Brain (organoid and tissue), 16 donors: ENCODE measurements at places on chromosomes 4 and X.
A peak's percentile ranks its signal among the peaks of the same experiment; 100 is the strongest.

DNA sequence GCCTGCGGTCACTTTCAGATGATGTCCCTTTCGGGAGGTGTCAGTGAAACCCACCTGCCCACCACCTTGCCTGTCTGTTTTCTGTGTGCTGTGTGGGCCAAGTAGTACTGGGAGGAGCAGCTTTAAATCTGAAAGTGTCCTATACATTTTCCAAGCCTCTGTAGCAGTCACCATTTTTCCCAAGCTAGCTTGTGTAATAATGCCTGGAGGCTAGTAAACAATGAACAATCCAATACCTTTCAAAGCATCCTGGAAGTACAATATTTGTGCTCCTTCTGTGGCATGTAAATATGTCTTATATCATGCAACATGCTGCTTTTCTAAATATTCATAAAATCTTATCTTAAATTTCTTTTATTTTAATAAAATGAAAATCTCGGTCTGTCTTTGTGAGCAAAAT is 111.6 kb upstream of the C1GALT1C1 start:
- DNase-seq, result no peak

- DNase-seq, result no peak
These were observed 224.2 kb upstream of the ANXA10 start for GRCh38 chr4:167868163-167868562.

- no peak for DNase-seq
These were observed 18.4 kb upstream of the AFF1 start for GRCh38 chr4:86916392-86916791.

- DNase-seq, result peak; percentile 4
These were observed 48.3 kb upstream of the HPGDS start for GRCh38 chr4:94390804-94391410.

DNA sequence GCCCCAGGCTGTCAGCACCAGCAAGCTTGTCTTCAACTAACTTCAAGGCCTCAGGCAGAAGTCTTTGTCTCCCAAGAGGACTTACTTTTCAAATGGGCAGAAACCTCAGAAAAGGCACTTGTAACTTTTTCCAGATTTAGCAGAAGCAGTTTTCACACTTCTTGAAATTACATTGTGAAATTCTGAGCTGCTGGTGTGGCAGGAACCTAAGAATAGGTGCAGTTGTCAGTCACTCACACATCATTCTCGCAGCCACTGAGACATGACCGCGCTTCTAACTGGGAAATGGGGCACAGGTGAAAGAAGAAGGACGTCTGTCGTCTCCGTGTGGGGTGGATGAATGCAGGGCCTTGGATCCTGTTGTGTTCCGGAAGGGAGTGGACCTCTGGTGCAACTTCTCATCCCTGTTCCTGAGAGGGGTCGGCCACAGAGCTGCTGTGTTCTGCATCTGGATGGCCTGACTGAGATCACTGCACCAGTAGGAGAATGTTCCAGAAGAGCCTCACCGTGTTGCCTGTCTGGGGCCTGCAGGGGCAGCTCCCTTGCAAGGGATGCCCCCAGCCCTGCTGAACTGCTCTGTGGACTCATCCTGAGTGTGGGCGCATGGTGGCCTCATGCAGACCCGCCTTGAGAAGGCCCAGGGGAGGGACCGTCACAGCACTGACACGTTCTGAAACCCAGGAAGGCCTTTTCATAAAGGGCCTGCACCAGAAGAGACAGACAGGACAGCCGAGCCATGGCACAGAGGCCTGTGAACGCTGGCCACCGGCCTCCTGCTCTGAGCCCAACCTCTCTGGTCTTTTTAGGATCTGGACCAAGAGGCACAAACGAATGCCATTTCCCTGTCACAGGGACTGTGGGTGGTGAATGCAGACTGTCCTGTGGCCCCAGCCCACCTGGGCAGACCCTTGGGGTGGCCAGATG is 18.7 kb downstream of the NAT8L start:
- no peak for DNase-seq

- no peak for DNase-seq
These were observed 226.5 kb downstream of the MID1 start for GRCh38 chrX:10393899-10394298.
